ENCODE measurements at places on chromosomes 16 and 17.
A peak's percentile ranks its signal among the peaks of the same experiment; 100 is the strongest.

DNA sequence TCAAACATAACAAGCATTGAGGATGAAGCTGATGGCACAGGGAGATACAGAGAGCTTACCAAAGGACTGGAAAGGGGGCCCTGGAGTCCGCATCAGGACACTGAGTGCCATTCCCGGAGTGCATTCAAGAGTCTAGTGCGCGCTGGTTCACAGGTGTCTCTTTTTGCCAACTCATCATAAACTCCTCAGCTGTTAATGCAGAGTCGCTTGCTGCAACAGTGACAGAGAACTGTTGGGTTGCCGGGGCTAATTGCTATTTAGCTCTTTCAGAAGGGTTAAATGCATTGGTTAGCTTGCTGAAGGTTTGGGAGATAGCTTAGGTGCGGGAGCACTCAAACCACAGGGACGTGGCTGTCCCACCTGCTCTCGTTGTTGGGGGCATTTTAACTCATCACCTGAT lies 1091.6 kb upstream of the EEF2KMT start:
- DNase-seq, result no peak

DNA sequence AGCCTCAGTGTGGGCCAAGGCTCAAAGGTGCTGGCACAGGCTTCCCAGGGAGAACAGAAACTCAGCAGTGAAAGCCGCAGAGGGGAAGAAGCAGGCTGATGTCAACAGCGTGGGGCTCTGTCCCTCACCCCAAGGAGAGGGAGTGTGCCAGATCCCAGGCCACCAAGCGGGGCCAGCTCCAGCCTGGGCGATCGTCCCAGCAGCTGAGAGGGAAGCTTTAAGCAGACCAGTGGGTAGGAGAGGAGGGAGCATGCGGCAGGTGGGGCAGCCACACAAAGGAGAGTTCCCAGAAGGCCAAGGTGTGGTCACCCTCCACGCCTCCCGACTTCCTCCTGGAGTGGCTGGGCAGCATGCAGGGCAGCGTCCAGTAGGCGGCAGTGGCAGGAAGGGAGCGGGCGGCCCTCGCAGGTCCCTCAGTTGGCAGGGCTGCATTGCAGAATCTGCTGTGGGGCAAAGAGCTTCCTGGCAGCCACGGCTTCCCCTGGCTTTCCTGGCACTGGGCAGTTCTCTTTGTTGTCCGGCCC lies 6.0 kb downstream of the SYNGR2 start:
- no peak for DNase-seq

DNA sequence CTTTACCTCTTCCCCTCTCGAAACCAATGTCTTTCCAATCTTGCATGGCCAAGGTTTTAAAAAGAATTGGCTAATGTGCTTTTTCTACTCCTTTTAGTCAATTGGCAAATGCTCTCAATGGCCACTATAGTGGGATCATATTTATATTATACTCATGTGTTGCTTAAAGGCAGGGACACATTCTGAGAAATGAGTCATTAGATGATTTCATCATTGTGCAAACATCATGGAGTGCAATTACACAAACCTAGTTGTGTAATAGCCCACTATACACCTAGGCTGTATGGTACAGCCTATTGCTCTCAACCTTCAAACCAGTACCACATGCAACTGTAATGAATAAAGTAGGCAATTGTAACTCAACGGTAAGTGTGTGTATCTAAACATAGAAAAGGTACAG lies 180.9 kb downstream of the HS3ST3A1 start:
- no peak for DNase-seq

- DNase-seq, result no peak
Measured at GRCh38 chr17:1315409-1315808, 35.9 kb downstream of the TRARG1 start.

GRCh38 chr16:24635900-24636610 lies 93.4 kb upstream of the TNRC6A start:
- no peak for DNase-seq

GRCh38 chr16:17278988-17279387 lies 191.8 kb downstream of the XYLT1 start:
- no peak for DNase-seq

GRCh38 chr17:3447625-3448024 lies 14.0 kb upstream of the OR1E2 start:
- no peak for DNase-seq

GRCh38 chr16:22692034-22692433 lies 121.9 kb upstream of the HS3ST2 start:
- no peak for DNase-seq

DNA sequence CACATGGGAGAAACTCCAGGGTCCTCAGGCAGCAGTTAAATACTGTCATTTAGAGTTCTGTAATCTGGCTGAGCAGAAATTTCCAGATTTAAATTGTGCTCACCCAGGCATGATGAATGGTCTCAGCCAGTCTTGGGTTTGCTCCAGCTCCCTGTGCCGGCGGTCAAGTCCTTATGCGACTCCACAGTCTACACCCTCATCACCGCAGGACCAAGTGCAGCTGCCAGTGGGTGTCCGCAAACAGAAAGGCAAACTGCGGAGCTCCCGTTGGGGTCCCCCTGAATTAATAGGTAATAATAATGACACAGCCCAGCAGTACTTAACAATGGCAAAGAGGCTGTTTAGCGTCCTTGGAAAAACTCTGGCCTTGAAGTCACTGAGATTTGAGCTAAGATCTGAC lies 3.9 kb upstream of the CACNG4 start:
- DNase-seq, result no peak

DNA sequence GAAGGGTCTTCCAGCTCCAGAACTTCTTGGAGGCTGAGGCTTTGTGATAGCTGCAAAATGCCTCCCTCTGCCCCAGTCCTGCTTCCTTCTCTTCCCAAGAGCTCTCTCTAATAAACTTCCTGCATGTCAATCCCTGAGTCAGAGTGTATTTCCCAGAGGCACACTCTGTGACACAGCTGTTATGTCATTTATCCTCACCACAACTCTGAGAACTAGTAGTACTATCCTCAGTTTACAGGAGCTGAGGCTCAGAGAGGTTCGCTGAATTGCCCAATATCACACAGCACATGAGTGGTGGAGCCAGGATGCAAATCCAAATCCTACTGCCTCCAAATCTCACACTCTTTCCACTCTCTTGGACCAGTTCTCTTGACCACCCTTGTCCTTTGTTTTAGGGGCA lies 20.0 kb downstream of the UNC45B start:
- no peak for DNase-seq

DNA sequence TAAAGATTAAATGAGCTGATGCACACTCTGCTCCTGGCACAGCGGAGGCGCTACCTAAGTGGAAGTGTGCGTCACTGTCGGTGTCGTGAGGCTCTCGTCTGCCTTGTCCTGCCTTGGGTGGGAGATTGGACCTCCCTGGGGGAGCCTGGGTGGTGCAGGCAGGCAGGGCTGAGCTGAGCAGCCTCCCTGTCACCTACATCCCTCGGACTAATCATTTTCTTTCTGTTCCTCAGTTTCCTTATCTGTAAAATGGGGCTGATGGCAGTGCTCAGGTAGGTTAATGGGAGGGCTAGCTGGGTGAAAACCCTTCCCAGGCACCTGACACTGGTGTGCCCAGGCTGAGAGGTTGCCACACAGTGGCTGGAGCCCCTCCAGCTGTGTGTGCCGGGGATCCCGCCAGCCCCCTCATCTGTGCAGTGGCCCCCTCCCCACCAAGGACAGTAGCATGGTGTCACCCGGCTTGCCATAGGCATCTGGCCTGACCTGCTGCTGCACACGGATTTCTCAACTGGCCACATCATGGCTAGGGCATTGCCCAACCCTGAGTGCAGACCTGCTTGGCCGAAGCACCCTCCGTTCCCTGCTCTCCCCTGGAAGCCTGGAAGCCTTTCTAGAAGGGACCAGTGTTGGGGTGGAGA lies 4.3 kb downstream of the ADCY7 start:
- DNase-seq, result no peak

- DNase-seq, result no peak
Measured at GRCh38 chr17:79926605-79927135, 87.4 kb upstream of the CBX4 start.

GRCh38 chr17:8187517-8188262 lies 2.3 kb downstream of the BORCS6 start:
- peak; percentile 83 for DNase-seq

DNA sequence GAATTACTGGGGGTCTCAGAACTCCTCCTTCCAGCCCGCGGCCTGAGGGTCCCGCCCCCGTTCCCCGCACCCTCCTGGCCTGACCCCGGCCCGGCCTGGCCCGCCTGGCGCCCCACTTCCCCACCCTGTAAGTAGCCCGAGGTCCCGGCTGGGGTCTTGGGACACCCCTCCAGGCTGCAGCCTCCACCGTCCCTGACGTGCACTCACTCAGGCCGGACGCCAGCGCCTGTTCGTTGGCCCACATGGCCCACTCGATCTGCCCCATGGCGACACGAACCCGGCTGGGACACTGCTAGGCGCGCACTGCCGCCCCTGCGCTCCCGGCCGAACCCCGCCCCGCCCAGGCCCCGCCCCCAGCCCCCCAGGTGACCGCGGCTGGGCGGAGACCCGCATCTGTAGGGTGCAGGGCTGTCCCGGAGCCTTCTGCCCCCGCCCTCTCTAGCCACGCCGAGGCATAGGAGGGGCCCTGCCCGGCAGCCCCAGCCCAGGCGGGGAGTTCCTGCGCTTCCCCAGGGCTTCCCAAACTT lies at the start of gene CYBA:
TSS of gene CYBA (minus strand) at position 305 of the 527 bp plus-strand sequence. CDS start at position 265, 40 bp downstream.
- peak; percentile 74 for DNase-seq

GRCh38 chr17:82303944-82304808 lies 13.2 kb downstream of the CD7 start:
- DNase-seq, result no peak

DNA sequence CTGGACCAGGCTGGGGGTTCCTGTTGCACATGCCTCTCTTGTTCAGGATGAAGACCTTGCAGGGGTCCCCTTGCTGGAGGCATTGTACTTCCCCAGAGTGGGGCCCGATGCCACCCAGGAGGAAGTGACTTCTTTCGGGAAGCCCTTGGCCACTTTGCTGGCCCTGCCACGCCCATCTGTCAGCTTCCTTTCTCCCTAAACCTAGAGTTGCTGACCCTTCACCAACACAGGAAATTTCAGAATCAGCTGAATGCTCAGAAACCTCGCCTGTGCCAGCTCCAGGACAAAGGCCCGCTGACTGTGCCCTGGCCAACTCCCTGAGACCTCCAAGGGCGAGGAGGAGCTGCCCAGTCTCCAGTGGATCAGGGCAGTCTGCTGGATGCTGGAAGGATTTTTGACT lies 26.7 kb downstream of the WNT9B start:
- no peak for DNase-seq

GRCh38 chr17:50642722-50643656 lies 8.3 kb downstream of the ABCC3 start:
- DNase-seq, result no peak

DNA sequence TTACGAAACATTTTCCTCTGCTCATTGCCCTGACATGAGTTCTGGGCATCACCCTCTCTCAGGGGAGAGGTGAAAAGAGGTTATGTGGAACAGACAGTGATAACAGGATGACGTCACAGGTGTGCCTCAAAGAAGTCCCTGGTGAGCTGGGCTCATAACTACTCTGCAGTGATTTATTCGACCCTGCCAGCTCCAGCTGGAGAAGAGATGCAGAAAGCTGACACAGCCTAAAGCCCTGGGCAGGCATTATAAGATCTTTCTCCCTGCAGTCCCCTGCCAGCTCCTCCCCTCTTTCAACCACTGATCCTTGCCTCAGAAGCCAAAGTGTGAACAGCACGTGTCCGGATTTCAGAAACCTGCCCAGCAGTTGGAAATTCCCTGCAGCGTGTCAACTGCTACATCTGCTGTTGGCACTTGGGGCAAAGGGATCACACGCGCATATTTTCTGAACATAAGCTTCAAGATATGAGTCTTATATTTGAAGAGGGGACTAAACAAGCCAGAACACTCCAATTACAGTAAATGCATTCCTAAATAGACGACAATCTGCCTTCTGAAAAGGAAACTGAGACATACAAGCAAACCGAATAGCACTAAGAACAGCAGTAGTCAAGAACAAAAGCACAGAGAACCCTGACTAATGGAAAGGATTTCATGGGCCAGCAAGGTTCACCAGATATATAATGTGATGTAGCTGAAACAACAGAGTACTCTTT lies 80.5 kb downstream of the SMG6 start:
- DNase-seq, result peak; percentile 56

- DNase-seq, result no peak
Measured at GRCh38 chr16:59392911-59393310, 658.8 kb upstream of the GOT2 start.

DNA sequence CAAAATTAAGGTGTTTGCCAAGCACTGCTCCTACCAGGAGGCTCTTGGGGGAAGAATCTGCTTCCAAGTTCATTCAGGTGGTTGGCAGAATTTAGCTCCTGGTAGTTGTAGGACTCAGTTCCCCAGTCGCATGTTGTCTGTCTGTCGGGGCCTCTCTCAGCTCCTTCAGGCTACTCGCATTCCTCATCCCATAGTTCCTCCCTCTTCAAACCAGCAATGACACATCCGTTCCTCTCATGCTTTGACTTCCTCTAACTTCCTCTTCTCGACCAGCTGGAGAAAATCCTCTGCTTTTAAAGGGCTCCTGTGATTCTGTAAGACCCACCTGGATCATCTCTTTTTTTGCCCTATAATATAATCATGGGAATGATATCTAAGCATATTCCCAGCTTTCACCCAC lies 108.1 kb downstream of the PMP22 start:
- no peak for DNase-seq

GRCh38 chr17:32722733-32723132 lies 154.2 kb downstream of the MYO1D start:
- no peak for DNase-seq

DNA sequence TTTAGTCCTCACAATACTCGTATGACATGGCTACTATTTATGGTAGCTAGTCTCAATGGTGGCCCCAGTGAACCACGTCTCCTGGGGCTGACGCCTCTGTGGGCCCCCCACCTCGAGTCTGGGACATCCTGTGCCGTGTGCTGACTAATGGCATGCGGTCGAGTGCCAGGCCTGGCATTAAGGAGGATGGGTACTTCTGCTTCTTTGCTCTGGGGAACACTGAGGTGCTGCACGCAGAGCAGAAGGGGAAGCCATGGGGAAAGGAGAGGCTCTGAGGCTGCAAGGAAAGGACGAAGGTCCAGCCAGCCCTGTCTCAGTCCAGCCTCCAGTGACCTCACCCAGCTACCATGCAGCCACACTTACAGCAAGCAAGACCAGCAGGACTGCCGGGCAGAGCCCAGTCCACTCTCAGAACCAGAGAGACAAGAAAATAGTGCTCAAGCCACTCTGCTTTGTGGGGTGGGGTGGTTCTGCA lies 5.7 kb upstream of the MPRIP start:
- no peak for DNase-seq

GRCh38 chr16:48194828-48195556 lies 39.2 kb upstream of the ABCC12 start:
- DNase-seq, result no peak

DNA sequence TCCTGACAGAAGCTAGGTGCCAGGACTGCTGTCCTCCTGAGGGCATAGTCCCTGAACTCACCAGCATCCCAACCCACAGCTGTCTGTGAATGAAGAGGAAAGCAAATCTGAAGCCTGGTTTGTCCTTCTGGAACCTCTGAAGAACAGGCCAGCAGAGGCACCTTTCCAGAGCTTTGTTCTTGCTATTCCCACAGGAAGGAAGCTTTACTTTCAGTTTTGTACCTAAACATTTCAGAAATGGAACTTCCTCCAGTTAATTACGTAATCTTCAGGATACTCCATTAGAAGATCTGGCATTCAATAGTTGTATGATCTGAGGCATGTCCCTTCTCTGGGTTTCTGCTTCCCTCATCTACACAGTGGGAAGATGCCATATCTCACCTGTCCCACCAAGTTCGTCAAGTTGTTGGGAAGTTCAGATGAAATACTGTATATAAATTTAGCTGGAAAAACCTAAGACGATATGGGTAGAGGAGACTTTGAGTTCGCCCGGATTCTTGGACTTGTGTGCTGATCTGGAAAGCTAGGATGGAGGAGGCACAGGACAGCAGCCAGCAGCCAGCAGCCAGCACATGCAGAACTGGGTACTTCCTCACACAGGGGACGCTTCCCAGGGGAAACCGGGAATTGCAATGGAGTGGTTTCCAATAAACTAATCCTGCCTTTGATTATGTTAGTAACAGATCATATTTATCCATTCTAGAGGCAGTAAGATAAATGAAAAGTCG lies 22.4 kb downstream of the NXPH3 start:
- no peak for DNase-seq

All from effector memory CD4-positive, alpha-beta T cell (primary cell).